ENCODE measurements at places on chromosomes 16 and 17.
A peak's percentile ranks its signal among the peaks of the same experiment; 100 is the strongest.

GRCh38 chr17:79626156-79626890 is 15.5 kb upstream of the RBFOX3 start:
- DNase-seq: no peak

DNA sequence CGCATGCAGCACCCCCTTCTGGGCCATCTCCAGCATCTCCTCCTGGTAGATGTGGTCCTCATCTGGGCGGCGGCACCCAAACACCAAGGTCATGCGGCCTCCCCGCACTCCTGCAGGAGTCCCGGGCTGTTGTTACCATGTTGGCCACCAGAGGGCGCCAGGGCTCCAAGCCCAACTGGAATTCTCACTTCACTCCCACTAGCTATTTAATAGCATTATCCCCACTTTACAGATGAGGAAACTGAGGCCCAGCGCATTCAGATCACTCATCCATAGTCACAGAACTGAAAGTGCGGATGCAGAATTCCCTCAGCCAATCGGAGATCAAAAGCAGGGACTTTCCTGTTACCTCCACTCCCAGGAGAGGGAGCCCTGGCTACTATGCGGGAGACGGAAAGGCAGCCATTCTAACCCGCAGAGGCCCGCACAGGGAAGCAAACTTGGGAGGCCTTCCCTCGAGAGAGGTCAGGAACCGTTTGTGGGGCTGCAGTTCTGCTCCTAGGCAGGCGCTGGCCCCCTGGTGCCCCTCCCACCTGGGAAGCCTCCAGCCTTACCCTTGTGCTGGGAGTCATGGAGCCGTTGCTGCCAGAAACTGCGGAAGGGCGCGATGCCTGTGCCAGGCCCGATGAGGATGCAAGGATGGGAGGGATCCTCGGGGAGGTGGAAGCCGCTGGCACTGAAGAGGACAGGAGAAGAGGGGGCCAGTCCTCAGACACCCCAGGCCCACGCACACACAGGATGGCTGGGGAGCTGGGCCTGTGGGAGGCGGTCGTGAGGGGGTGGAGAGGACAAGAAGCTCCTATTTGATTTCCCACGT is 40.1 kb downstream of the NOS2 start:
- DNase-seq: peak; percentile 73

GRCh38 chr17:82737967-82738877 is 2.8 kb downstream of the FN3K start:
- DNase-seq: no peak

- DNase-seq: no peak
Measured at GRCh38 chr16:2085669-2086068, 37.9 kb downstream of the TSC2 start.

- DNase-seq: no peak
Measured at GRCh38 chr17:66652840-66653507, 181.9 kb upstream of the CACNG5 start.

DNA sequence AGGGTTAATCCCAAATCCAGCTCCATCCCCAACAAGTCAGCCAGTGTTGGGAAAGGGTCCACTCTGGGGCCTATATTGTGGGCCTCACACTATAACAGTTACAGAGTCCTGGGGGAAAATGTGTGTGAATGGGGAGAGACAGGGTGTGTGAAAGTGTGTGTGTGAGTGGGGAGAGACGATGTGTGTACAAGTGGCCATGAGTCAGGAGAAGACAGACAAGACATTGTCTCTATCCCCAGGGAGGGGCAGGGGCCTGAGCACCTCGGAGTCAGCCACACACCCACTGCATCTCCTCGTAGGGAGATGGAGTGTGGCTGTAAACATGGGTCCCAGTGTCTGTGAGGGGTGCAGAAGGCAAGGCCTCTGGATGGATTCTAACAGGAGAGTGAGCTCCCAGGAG is 2.9 kb downstream of the CRHR1 start:
- DNase-seq: no peak

- DNase-seq: no peak
Measured at GRCh38 chr17:49564638-49565037, 11.0 kb upstream of the NXPH3 start.

DNA sequence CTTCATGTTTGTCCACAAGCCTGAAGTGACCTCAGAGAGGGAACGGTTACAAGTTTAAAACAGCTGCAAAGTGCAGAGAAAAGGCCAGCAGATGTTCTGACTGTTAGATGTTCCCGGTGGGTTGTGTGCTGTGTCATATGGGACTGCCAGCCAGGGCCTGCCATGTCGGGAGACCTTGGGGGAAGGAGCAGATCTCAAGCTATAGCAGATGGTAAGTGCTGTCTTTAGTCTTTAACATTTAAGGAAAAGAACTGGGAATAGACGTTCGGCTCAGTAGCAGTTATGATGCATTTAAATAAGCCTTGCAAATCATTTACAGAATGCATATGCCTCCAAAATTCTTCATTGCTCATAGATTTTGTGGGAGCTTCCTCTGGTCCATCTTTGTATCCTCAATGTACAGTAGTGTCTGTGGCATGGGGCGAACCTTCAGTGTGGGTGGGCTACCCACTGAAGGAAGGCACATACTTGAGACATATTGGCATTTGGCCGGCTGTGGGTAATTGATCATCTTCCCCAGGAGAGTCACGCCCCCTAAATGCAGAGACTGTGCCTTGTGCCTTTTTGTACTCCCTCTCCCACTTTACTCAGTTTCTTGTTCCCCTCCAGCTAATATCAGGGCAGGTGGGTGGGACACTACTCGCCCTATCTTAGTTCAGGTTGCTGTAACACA is 131.9 kb downstream of the NPIPB5 start:
- no peak for DNase-seq

GRCh38 chr16:30054959-30055553 is 10.5 kb upstream of the ALDOA start:
- peak; percentile 44 for DNase-seq

GRCh38 chr16:23861874-23862273 is 26.1 kb downstream of the PRKCB start:
- DNase-seq: no peak

DNA sequence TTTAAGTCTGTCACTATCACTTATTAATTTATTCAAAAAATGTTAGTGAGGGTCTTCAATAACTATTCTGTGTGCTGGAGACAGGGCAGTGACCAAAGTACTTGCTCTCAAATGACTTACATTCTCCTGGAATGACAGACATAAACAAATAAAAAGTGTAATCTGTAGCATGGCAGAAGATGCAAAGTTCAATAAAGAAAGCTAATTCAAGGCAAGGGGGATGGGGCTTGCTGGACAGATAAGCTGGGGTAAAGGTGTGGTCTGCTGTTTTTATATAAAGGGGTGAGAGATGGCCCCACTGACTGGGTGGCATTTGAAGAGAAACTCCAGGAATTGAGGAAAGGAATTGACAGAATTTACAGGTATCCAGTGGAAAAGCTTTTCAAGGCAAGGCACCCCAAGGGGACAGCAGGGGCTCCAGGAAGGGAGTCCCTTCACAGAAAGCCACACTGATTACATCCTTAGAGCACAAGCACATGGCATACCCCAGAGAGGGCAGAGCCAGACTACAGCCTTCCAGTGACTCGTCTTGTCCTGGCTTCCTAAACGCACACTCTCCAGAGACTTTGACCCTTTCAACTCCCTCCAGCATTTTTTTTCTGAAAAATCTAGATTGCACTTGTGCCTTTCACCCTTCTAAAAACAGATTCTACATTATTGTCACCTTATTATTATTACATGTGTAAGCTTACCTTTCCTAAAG is 123.7 kb upstream of the HS3ST3A1 start:
- no peak for DNase-seq

DNA sequence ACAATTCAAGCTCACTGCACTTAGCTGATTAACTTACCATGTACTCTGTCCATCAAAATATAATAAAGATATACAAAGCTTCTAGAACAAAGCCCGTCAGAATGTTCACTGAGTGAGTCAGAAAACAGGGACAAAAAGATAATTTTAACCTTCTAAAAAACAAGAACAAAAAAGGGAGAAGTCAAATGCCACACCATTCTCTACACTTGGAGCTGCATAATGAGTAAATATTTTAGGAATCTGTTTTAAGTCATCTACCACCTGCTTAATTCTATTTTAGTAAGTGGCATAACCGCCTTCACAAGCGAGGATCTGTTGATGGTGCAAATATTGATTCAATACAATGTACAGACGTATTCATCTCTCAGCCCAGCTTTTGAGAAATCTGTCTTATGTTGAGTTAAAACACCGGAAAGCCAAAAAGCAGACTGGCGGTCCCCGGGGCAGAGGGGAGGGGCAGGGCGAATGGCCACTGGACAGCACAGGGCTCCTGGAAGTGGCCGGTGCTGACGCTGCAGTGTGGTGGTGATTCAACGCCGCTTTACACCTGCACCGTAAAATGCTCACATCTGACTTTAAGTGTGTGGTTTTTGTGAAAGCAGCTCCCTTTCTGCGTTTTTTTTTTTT is 20.1 kb downstream of the RAB40B start:
- DNase-seq: no peak

DNA sequence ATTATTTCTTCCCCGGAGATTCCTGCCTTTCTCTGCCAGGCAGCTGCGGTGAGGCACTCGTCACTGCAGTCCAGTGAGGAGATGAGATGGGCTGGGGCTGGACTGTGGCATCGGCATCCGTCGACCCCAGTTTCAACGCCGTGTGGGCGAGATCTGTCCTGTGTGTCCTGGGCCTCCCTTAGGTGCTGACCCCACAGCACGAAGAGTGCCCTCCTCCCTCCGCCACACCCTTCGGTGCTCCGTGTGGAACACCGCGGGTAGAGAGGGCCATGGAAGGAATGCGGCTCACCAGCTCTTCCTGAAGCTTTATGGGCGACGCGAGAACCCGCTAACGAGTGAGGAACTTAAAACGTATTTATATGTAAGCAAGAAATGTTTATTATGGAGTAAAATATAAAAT is 17.6 kb downstream of the ACSF3 start:
- no peak for DNase-seq

DNA sequence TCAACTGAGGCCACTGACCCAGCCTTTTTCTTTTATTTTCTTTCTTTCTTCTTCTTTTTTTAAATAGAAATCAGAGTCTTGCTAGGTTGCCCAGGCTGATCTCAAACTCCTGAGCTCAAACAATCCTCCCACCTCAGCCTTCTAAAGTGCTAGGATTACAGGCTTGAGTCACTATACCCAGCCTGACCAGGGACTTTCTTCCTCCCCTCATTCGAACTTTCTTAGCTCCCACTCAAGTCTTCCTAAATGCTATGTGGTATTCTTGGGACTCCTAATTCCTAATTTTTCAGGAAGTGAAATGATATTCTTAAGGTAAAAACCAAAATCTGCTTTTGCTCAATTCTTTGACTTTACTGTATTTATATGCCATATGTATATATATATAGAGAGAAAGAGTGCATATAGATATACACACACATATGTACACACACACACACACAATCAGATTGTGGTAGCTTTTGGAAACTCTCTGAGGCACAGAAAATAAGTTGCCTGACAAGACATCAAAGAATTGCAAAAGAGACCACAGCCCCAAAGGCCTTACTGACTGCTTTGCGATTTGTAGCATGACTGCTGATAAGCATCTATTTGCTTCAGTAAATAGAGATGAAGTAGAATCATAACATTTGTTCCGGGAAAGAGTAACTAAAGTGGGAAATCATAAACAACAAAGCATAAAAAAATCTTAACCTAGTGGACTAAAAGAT is 9.5 kb upstream of the AMZ2 start:
- DNase-seq: peak; percentile 40

GRCh38 chr16:85245307-85246172 is 133.3 kb upstream of the CIBAR2 start:
- DNase-seq: peak; percentile 71

- no peak for DNase-seq
Measured at GRCh38 chr17:40828454-40829044, 6.1 kb upstream of the KRT10 start.

DNA sequence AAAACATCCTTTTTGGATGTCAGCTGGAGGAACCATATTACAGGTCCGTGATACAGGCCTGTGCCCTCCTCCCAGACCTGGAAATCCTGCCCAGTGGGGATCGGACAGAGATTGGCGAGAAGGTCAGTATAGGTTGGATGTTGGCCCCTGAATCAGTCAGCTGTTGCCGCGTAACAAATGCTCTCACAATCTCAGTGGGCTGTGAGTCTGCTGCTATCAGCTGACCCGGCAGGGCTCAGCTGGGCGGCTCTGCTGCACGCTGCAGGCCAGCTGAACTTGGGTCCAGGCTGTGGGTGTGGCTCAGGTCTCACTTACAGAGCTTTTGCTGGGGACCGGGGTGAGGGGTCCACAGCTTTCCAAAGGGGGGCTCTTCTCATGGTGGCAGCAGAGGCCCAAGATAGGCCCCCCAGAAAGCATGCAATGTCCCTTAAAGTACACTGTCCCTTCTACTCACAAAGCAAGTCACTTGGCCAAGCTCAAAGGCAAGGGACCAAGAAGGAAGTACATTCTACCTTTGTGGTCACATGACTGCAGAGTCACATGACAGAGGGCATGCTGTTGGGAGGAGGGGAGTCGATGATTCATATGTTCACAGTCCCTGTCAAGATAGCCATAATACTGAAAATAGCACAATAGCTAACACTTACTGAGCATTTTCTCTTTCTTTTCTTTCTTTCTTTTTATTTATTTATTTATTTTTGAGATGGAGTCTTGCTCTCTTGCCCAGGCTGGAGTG is 134.2 kb downstream of the ABCC1 start:
- DNase-seq: peak; percentile 15

GRCh38 chr17:17403899-17404576 is 72.8 kb upstream of the MED9 start:
- peak; percentile 52 for DNase-seq

All from suppressor macrophage (primary cell).